ENCODE measurements at places on chromosomes 6 and 20.

DNA sequence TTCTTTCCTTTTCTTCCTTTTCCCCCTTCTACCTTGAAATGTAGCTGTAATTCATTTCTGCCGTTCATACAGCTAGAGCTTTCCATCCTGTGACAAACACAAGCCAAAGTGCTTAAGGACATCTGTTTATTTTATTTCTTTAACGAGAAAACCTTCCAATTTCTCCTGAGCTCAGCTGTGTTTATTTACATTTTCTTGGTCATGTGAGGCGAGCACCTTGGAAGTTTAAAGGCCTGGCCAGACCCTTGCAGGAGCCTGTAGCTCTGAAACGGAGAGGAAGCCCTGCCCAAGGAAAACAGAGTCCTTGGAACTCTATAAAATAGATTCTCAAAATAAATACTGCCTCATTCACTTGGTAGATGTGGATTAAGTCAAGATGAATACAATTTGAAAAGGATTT lies 223.1 kb downstream of the EYA2 start:
- no peak for DNase-seq

GRCh38 chr6:154166140-154166539 lies 127.1 kb downstream of the OPRM1 start:
- no peak for DNase-seq

DNA sequence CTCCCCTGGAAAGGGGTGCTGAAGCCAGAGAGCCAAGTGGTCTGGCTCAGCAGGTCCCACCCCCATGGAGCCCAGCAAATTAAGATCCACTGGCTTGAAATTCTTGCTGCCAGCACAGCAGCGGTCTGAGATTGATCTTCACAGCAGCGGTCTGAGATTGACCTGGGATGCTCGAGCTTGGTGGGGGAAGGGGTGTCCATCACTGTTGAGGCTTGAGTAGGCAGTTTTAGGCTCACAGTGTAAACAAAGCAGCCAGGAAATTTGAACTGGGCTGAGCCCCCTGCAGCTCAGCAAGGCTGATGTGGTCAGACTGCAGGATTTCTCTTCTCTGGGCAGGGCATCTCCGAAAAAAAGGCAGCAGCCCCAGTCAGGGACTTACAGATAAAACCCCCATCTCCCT lies 41.3 kb upstream of the B3GAT2 start:
- no peak for DNase-seq

DNA sequence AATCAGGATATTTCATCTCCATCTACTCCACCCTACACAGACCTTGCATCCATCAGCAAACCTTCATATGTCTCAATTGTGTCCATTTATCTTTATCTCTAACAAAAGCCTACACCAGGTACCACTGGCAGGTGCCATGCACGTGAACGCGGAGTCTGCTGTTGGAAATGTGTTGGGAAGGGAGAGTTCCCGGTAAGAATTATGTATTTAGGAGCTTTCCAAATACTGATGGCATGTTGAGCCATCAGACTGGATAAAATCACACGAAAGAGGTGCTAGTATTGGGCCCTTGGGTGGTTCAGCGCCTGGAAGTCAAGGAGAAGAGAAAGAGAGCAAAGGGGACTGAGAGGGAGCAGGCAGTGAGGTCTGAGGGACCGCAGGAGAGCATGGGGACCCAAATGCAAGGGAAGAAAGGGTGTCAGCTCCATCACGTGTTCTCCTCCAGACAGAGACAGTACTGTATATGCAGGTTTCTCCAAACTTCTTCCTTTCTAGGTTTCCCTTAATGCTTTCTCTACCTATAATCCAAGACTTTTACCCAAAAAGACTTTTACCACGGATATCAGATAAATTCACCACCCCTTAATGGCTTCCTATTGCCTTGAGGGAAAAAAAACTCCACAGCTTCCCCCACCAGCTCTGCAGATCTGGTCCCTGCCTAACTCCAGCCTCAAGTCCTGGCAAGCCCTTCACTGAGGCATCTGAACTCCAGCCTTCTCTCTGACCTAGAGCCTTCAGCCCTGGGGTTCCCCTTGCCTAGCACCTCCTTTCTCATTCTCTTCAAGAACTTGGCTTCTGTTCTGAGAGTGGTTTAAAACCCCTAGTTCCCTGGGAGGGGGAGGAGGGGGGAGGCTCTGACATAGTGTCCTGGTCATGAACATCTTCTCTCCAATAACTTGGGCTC lies 4.8 kb upstream of the ZNF217 start:
- no peak for DNase-seq

GRCh38 chr20:13174402-13174801 lies 46.7 kb upstream of the ISM1 start:
- DNase-seq = no peak

GRCh38 chr20:44959638-44960102 lies 527 bp downstream of the TOMM34 start:
- peak; percentile 55 for DNase-seq

DNA sequence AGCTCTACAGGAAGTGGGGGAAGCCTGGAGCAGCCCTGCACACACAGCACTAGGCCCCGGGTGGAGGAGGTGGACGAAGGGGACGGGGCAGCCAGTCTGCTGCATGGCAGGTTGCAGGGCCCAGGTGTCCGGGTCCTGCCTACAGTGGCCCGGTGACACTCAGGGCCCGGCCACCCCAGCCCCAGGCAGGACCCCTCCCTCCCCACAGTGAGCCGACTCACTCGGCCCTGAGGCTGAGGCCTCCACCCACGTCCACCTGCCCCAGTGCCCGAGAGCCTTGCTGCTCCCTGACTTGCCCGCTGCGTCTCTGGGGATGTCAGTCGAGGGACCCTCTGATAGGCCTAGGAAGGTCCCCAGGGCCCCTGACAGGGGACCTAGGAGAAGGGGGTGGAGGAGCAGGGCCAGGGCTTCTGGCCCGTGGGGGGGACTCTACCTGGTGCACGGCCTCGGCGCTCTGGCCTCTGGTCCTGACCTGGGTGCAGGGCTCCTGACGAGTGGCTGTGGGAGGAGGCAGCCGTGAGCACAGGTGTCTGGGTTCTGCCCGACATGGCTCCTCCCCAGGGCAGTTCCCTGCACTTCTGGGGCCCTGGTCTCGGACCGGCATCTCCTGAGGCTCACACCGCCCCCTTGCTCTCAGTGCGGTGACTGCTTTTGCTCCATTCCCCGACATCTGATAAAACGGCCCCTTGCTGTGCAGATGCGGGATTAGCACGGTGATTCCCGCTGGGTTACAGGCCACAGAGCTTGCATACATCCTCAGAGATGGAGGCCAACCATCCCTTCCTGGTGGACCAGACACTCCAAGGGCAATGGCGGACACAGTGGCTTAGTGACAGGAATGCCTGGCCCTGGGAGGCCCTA lies 20.1 kb downstream of the FRMD1 start:
- no peak for DNase-seq

DNA sequence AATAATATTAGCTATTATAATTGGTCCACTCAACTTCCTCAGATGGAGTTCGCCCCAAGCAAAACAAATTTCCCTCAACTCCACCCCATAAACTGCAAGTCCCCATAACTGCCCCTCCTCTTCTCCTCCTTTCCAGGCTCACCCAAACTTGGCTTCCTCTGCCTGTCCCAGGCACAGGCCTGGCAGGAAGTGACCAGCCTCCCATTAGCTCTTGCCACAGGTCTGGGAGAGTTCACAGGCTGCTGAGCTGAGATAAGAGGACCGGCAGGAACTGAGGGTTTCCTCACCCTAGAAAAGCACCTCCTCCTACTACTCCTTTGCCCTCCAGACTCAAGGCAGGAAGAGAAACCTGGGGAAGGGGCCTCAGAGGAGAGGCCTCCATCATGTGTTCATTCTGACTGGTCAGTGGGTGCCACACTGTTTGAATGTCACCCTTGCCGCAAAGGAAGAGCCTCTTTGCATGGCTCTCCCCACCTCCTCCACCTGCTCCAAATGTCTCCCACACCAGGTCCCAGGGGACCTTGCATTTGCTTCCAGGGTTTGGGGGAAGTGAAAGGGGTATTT lies 24.5 kb upstream of the SMIM29 start:
- DNase-seq = peak; percentile 85

- no peak for DNase-seq
These were observed 32.1 kb downstream of the TP53INP2 start for GRCh38 chr20:34736106-34736735.

- no peak for DNase-seq
These were observed 46.4 kb downstream of the PTPRA start for GRCh38 chr20:2919518-2920245.

DNA sequence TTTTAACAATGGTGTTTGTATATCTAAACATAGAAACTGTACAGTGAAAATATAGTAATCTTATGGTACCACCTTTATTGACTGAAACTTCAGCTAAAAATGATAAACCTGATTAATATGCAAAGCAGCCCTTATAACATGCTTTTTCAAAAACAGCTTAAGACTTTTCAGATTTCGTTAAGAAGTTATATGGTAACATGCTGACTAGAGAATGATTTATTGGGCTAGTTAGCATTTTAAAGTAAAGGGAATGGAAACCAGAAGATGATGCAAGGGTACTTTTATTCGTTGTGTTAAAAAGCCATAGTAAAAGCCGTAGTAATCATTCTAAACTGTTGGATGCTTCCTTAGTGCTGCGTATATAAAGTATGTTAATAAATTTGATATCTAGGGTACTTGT lies 50.5 kb downstream of the CBFA2T2 start:
- DNase-seq = no peak

DNA sequence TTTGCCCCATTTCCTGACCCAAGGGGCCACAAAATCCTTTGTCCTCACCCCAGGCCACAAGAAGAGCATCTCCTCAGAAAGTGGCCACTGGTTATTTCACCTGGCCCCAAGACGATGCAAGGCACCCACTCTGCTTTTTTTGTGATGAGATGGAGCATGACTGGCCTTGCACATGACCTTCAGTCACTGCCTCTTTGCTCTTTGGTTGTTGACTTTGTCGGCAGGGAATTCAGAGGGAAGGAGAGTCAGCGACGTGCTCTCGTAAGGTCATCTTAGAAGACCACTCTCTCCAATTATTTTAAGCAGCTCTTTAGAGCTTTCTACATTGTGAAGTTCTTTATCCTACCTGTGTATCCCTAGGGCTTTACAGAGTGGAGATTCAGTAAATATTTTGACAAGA lies 306.7 kb downstream of the PLCB1 start:
- no peak for DNase-seq

GRCh38 chr6:15365273-15365687 lies 119.4 kb downstream of the JARID2 start:
- peak; percentile 64 for DNase-seq

DNA sequence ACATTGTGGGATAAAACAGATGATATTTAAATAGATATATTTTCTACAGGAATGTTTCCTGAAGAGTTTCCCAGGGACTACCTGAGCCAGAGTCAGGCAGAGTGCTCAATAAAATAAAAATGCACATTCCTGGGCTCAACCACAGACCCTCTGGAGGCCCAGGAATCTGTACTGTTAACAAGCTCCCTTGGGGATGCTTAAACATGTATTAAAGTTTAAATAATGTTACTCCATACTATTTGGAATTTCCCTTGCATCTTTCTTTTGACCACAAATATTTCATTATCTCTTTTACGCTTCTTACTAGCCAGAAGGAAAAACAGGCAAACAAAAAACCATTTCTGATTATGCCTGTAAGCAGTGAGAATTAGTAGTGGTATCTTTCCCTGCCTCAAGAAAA lies 42.3 kb downstream of the GPR63 start:
- DNase-seq = peak; percentile 86

GRCh38 chr20:16446991-16447390 lies 126.3 kb downstream of the KIF16B start:
- no peak for DNase-seq

DNA sequence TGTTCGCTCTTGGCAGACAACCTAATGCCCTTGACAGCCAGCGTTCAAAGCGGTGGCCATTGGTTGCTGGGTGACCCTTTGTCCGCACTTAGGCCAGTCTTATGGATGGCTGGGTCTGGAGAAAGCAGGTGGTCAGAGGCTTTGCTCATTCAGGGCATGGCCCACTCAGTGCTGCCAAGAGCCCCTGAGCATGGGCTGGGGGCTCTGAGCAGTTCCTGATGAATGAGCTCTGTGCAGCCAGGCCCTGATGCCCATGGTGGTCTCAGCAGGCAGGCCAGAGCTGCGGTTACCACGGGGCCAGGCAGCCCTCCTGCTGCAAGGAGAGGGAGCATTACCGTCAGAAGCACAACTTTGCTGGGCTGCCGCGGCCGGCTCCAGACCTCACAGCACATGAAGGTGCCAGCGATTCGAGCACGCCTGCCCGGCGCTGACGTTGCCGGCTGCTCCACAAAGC lies 36.3 kb downstream of the CDH4 start:
- no peak for DNase-seq

- DNase-seq = peak; percentile 71
These were observed 84.9 kb downstream of the KCNB1 start for GRCh38 chr20:49397525-49397924.

GRCh38 chr20:49379338-49379737 lies 101.5 kb upstream of the ZNFX1 start:
- no peak for DNase-seq

DNA sequence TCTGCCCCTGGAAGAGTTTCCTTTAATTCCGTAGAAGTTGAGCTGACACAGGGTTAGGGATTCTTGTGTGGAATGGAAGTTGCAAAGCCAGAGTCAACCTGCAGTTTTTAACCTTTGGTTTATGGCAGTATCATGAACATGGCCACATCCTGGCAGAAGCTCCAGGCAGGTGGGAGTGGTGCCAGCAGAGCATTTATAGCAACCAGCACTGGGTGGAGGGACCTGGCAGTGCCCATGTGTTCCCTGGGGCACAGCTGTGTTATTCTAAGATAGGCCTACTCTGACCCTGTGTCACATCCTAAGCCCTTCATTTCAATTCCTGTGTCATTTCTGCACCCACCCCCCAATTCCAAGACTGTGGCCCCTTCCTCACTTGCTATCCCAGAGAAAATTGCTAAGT lies 26.1 kb upstream of the ZNF831 start:
- DNase-seq = no peak

GRCh38 chr20:48799328-48800105 lies 28.3 kb downstream of the PREX1 start:
- DNase-seq = no peak

DNA sequence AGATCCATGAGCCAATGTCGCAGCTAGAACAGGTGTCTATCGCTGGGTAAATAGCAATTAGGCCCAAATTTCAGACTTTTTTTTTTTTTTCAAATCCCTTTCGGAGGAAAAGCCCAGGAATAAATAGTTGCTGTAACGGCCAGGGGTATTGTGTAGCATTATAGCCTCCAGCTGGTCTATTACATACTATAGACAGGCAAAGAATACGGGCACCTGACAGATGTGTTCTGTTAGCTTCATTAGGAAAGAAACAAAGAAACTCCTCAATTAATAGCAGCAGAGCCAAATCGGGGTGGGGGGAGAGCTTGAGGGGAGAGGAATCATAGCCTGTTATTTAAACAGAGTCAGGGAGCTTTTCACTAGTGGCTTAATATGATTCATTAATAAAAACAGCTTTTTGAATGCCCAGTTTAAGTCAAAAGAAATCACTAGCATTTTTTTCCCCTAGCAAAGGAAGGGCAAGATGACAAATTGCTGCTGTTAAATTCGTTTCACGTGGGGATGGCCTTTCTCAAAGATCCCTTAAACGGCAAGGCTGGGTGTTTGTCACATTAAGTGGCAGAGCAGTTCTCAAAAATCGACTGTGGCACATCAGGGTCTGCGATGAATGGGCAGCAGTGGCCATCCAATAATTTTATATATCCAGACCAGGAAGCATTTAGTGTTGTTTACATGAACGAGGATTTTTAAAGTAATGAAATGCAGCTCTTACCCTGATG lies 139.4 kb downstream of the ID4 start:
- no peak for DNase-seq

GRCh38 chr6:11700118-11700718 lies 78.4 kb downstream of the ADTRP start:
- DNase-seq = peak; percentile 68
